SK-N-SH (cell line): ENCODE measurements at places on chromosomes 11 and 22.

DNA sequence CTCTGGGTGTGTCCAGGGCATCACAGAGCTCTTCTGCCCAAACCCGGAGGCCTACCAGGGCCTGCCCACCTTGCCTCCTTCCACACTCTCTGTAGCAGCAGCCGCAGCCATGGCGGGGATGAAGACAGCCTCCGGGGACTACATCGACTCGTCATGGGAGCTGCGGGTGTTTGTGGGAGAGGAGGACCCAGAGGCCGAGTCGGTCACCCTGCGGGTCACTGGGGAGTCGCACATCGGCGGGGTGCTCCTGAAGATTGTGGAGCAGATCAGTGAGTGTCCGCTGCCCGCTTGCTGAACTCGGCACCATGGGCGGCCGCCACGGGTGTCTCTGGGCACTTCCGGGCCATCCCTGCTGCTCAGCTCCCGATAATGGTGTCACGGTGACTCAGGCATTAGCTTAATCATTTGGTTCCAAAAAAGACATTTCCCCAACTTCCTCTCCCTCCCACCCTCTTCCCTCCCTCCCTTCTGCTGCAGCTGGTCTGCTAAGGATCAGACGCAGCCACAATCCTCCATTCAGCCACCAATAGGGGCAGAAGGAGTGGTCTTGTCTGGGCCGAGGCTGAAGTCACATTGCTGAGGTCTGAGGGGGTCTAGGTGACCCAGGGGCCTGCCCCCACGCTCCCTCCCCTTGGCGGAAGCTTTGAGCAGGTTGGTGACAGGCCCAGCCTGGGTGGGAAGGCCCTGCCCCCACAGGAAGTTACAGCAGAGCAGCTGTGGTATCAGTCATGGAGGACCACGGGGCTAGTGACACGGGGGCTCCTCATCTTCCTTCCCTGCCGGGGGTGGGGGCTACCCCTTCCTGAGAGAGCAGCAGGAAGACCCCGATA, 950 bp downstream of the FERMT3 start:
- peak; percentile 41 for DNase-seq

DNA sequence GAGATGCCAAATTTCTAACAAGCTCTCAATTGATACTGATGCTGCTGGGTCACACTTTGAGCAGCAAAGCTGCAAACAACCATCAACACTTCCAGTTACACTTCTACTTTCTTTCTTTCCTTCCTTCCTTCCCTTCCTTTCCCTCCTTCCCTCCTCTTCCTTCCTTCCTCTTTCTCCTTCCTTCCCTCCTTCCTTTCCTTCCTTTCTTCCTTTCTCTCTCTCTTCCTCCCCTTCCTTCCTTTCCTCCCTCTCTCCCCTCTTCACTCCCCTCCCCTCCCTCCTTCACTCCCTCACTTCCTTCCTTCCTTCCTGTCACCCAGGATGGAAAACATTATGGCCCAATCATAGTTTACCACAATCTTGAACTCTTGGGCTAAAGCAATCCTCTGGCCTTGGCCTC, 33.0 kb upstream of the PIK3C2A start:
- no peak for DNase-seq

DNA sequence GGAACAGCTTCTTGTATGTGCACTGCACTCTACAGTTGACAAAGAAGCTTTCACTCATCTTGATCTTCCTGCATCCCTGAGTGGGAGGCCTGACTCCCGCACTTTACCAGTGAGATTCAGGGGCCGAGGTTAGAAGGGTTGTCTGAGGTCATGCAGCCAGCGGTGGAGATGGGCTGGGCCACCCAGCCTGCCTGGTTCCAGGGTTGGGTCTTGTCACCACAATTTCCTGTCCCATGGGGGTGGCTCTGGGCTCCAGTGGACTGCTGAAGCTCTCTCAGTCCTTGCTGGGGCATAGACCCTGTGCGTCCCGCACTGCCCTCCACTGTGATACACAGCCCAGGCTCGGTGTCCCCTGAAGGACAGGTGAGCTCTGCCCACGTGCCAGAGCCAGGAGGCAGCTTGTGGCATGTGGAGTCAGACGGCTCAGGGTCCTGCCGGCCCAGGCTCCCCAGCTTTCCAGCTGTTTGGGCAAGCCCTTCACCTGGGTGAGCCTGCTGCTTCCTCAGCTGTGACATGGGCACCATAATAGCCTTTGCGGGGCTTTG, 6.9 kb upstream of the MYO7A start:
- no peak for DNase-seq

GRCh38 chr11:90204832-90205646, 17.8 kb downstream of the CHORDC1 start:
- peak; percentile 34 for DNase-seq

- DNase-seq: no peak
Measured at GRCh38 chr22:49255741-49256318, 571.8 kb downstream of the BRD1 start.
